Kidney capillary endothelial cell (primary cell): ENCODE measurements at places on chromosomes 3 and 15.

DNA sequence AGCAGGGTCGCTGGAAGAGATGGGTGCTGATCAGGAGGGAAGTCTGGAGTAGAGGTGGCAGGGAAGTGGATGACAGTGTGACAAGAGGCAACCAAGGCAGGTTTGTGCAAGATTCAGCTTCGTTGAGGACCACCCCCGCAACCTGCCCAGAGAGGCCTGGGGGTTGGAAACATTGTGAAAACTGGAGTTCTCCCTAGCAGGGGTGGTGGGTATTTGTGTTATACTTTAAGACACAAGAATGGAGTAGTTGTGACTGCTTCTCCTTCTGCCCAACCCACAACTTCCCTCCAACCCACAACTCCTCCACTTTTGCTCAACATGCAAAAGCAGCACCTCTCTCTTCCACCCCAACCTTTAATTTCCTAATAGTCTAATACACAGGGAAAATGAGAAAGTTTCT lies 8.6 kb upstream of the ARNT2 start:
- DNase-seq: no peak

- DNase-seq: no peak
Measured at GRCh38 chr3:29382409-29382808, 101.5 kb downstream of the RBMS3 start.

GRCh38 chr3:68919000-68919399 lies 13.3 kb downstream of the TAFA4 start:
- DNase-seq: peak; percentile 19

- no peak for DNase-seq
Measured at GRCh38 chr15:25739687-25740121, 123.4 kb downstream of the ATP10A start.

GRCh38 chr3:108437439-108437838 lies 73.0 kb downstream of the MYH15 start:
- DNase-seq: no peak
